ENCODE measurements at places on chromosomes 7 and 10. TPM values are rescaled to one million over a fixed set of nuclear protein-coding genes. Genes with fewer than 3 reads are reported as not detected.

The AMPH gene
- not detected for total RNA-seq

DNA sequence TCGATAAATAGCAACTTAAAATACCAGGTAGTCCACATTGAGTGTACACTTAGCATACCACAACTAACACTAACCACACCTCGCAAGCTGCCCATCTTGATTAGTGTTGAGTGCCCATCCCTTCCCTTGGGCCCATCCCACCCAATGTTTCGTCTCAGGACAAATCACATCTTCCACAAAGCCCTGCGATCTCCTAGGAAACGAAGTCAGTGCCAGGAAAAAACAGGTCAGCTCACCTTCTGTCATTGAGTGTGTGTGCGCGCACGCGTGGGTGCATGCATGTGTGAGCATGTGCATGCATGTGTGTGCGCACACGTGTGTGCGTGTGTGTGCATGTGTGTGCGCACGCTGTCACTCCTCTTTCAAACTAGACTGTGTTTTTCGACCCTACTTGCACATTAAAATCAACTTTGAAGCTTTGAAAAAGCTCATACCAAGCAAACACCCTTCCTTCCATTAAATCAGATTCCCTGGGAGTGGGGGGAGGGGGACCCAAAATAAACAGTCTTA, 48.8 kb upstream of the OPALIN start:
- H3K27me3 ChIP-seq, result no peaks in the 10 kb centered on the region
- H3K36me3 ChIP-seq, result no peaks in the 10 kb centered on the region
- H3K4me3 ChIP-seq, result no peak overlapping the region
- no peak for DNase-seq
- H3K4me1 ChIP-seq, result no peaks in the 10 kb centered on the region
- H3K27ac ChIP-seq, result no peak overlapping the region

- H3K36me3 ChIP-seq, result no peaks in the 10 kb centered on the region
- H3K27ac ChIP-seq, result no peak overlapping the region
- no peak for DNase-seq
- H3K4me1 ChIP-seq, result no peaks in the 10 kb centered on the region
- H3K4me3 ChIP-seq, result no peak overlapping the region
- H3K27me3 ChIP-seq, result no peaks in the 10 kb centered on the region
Observed at GRCh38 chr10:18527687-18528086, 123.7 kb downstream of the NSUN6 start.

The EBLN1 gene
- total RNA-seq, result not detected

GRCh38 chr10:21888959-21889358, 114.6 kb downstream of the DNAJC1 start:
- H3K4me1 ChIP-seq, result peaks cover 30% of the 10 kb centered on the region
- H3K36me3 ChIP-seq, result no peaks in the 10 kb centered on the region
- DNase-seq, result peak; percentile 18
- H3K4me3 ChIP-seq, result no peak overlapping the region

DNA sequence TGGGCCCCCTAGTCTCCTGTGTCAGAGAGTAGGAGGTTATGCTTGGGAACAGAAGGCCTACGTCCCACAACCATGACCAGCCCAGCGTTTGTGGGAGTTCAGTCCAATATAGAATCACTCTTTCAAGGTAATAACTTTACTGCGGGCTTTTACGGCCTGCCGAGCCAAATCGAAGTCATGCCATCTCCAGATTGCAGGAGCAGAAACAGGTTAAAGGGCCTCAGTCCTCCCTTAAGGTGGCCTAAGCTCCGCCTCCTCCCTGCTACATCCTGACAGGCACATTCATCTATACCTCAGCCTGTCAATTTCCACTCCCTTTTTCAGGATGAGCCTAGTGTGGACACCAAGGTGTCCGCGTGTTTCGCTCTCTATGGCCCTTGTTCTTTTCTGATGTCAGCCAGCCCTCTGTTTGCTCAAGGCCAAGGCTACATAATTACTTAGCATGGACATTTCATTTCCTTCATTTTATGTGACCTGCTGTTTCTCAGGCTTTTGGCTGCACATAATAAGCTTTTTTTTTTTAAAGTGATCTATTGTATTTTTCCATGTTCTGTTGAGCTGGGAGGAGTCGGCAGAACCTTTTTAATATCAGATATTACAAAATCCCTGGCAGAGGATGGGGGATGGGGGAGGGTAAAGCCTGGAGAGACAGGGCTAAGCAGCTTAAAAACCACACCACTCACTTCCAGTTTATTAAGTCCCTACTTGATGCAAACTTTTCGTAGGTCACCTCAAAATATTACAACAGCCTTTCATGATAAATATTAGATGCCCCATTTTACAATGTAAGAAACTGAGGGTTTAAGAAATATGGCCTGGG, 84.6 kb downstream of the CACNB2 start:
- H3K36me3 ChIP-seq, result no peaks in the 10 kb centered on the region
- H3K4me3 ChIP-seq, result no peak overlapping the region
- H3K27ac ChIP-seq, result no peak overlapping the region
- H3K27me3 ChIP-seq, result no peaks in the 10 kb centered on the region

DNA sequence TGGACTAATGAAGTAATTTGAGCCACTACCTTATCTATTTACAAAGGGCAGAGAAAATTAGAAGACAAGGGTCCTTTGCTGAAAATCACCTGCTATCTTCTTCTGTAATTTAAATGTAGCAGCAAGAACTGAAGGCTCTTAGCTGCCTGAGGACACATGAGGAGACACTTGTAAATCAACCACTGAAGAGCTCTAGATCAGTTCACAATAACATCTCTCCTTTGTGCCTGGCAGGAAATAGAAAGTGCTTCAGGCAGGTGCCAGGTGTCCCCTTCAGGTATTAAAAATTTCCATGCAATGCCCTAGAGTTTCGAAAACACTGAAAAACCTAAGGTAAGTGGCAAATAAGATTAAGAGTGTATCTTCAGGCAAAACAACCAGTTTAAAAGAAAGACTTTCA, 474.6 kb downstream of the GRM8 start:
- no peak for DNase-seq
- no peaks in the 10 kb centered on the region for H3K27me3 ChIP-seq
- H3K36me3 ChIP-seq, result no peaks in the 10 kb centered on the region
- H3K4me3 ChIP-seq, result no peak overlapping the region
- H3K4me1 ChIP-seq, result no peaks in the 10 kb centered on the region
- H3K27ac ChIP-seq, result no peak overlapping the region

The HECW1 gene
- not detected for total RNA-seq
